ENCODE measurements at places on chromosomes 12 and 14.

DNA sequence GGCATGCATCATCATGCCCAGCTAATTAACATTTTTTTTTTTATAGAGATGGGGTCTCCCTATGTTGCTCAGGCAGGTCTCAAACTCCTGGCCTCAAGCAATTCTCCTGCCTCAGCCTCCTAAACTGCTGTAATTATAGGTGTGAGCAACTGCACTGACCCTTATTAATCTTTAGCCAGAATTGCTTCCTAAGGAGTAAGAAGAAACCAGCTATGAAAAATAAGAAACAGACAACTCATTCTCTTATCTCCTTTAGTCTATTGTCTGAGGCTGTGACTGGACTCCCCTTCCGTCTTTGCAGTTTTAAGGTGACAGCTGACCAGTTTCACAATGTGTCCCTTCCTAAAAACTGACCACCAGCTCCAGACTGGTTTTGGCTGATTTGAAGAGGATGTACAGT lies 52.4 kb downstream of the EMP1 start:
- DNase-seq, result no peak

DNA sequence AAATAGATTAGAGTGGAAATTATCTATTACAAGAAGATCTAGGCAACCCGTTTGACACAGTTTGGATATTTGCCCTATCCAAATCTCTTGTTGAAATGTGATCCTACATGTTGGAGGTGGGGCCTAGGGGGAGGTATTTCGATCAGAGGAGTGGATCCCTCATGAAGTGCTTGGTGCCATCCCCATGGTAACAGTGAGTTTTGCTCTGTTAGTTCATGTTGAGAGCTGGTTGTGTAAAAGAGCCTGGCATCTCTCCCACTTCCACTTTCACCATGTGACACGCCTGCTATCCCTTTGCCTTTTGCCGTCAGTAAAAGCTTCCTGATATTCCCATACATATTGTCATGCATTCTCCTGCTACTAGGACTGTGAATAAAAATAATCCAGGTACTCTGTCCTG lies 66.4 kb upstream of the FLRT2 start:
- DNase-seq, result no peak

DNA sequence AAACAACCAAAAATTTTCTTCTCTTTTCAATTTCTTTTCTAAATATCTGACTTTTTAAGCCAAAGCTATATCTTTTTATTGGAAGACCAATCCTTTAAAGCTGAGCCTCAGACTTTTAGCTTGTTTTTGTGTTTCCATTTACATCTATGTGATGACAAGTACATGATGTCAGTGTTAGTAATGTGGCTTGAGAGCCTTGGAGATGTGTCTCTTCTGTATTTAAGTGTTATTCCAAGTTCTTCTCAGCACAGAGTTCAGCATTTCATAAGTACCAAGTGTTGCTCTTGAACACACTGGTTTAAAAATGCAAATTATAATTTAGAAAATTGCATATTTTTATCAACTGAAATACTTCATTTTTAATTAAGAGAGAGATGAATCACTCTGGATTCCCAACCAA lies 948.9 kb upstream of the FLRT2 start:
- no peak for DNase-seq

- no peak for DNase-seq
Measured at GRCh38 chr12:57723630-57723962, 14.9 kb downstream of the AGAP2 start.

DNA sequence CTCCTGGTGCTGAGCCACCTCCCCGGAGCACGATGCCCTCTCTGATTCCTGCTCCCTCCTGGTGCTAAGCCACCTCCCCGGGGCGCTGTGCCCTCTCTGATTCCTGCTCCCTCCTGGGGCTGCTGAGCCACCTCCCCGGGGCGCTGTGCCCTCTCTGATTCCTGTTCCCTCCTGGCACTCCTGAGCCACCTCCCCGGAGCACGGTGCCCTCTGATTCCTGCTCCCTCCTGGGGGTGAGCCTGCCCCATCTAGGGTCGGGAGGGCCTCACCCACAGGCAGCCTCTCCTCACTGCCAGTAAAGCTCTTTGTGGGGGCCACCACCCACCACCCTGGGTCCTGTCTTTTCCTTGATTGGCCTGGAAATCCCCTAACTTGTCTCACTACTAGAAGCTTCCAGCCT lies 327.6 kb upstream of the SFSWAP start:
- DNase-seq, result no peak

DNA sequence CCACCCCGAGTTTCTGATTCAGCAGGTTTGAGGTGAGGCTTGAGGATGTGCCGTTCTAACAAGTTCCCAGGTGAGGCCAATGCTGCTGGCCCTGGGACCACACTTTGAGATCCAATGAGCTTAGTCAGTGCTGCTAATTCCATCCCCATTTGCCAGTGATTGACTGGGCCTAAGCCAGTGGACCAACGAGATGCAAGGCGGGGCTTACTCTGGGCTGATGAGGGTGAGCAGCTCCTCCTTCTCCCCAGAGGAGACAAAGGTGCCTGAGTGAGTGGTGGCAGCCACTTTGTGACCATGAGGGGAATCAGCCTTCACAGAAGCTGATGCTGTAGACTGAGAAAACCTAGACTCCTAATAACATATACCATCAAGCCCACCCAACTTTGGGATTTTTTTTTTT lies 23.1 kb upstream of the HNF1A start:
- DNase-seq, result no peak

DNA sequence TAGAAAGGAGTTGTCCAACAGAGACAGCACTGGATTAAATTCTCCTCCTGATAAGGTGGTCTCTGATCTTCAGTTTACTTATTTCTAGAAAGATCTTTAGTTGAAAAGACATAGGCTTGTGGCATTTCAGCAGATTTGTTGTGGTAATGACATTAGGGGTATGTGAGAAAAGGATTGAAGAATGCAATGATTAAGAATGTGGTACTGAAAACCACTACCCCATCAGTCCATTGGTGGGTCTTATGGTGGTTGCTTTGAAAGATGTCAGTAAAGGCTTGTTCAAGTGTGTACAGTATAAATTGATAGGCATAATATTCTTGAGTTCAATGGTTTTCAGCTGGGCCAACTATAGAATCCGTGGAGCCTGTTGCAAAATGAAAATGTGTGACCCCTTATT lies 10.8 kb downstream of the PPFIBP1 start:
- DNase-seq, result no peak

DNA sequence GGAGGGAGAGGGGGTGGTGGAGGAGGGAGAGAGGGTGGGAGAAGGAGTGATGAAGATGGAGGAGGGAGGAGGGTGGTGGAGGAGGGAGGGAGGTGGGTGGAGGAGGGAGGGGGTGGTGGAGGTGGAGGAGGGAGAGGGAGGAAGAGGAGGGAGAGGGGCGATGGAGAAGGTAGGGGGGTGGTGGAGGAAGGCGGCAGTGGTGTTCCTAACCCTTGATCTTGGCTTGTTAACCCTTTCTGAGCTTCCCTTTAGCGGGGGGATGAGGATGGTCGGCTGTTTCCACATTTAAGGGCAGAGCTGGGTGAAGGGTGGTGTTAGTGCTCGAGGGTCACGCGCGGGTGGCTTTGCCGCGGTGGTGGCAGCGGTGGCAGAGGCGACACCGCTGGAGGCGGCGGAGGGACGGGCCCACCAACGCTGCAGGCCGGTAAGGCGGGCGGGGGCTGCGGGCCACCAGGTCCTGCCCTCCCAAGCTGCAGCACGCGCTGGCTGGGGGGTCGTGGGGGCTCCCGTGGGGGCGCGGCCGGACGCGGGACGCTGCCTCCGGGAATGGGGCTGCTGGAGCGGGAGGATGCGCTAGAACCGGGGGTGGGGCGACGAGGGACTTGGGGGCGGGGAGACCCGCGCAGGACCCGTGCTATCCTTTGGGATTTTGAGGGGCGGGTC lies 156.3 kb downstream of the PTPN11 start:
- no peak for DNase-seq

- DNase-seq, result no peak
Measured at GRCh38 chr12:44571006-44571550, 305.0 kb downstream of the NELL2 start.

GRCh38 chr14:77682158-77682553 lies 25.7 kb downstream of the ALKBH1 start:
- no peak for DNase-seq

- no peak for DNase-seq
Measured at GRCh38 chr14:54803926-54804537, 98.6 kb downstream of the GCH1 start.

DNA sequence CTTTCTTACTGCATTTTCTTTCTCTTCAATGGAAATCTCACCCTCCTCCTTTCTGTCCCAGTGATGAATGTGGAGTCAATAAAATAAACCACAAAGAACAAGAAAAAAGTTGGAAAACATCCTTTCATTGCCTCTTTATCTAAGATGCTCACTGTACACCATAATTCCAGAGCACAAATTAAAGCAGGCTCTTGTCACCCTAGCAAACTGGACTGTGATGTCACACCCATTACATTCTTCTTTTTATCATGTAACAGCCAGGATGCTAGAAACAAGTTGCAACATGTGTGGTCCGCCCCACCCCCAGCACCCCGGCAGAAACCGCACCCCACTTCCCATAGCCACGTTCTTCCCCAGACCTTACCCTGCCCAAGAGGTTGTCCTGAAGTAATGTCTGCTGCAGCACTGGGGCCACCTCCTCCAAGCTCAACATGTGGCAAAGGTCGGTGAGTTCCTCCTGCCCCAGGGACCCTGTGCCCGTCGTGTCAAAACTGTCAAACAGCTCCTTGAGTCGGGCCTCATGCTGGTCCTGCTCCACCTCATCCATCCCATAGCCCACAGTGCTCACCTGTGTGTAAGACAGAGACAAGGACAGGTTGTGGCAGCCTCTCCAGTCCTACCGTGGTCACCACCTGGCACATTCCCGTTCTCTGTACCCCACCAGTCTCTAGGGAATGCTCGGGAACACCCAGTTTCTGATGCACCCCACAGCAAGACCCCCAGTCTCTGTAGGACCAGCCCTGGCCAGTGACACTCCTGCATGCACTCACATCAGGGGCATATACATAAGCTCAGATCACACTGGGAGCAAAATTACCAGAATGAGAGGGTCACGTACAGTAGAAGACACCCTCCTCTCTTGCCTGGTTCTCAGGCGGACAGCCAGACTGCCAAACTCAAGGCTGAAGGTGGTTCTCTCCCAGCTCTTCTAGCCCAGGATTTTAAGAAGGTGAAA lies 9.2 kb downstream of the NIN start:
- DNase-seq, result peak; percentile 37
